ENCODE measurements at places on chromosomes 1 and 21. TPM values are rescaled to one million over a fixed set of nuclear protein-coding genes. Genes with fewer than 3 reads are reported as not detected.

The DNTTIP2 gene
- 32.3 TPM for total RNA-seq

The PTAFR gene
- not detected for total RNA-seq

The PTPN7 gene
- total RNA-seq: not detected

The GPX7 gene
- total RNA-seq: 36.4 TPM

The USP21 gene
- 8.6 TPM for total RNA-seq

The KIF21B gene
- total RNA-seq: under 0.01 TPM

The PTGER3 gene
- total RNA-seq: 0.37 TPM
